ENCODE measurements at places on chromosomes 5 and 9.

- no peak for DNase-seq
Observed at GRCh38 chr9:84671586-84672521, 2.3 kb downstream of the NTRK2 start.

- DNase-seq, result no peak
Observed at GRCh38 chr5:94376672-94377345, 241.6 kb downstream of the KIAA0825 start.

GRCh38 chr5:149313151-149313841 lies 32.0 kb upstream of the GRPEL2 start:
- DNase-seq, result no peak

- DNase-seq, result no peak
Observed at GRCh38 chr5:129246088-129246487, 151.5 kb downstream of the ISOC1 start.

- peak; percentile 6 for DNase-seq
Observed at GRCh38 chr5:96933764-96934707, 1.8 kb upstream of the LNPEP start.

GRCh38 chr9:128022886-128023285 lies 42.1 kb upstream of the EEIG1 start:
- peak; percentile 26 for DNase-seq

- no peak for DNase-seq
Observed at GRCh38 chr5:142941245-142941644, 171.1 kb downstream of the ARHGAP26 start.

- DNase-seq, result no peak
Observed at GRCh38 chr5:109177227-109177626, 232.5 kb downstream of the PJA2 start.

- DNase-seq, result peak; percentile 71
Observed at GRCh38 chr5:179914032-179914755, 6.5 kb upstream of the TBC1D9B start.

DNA sequence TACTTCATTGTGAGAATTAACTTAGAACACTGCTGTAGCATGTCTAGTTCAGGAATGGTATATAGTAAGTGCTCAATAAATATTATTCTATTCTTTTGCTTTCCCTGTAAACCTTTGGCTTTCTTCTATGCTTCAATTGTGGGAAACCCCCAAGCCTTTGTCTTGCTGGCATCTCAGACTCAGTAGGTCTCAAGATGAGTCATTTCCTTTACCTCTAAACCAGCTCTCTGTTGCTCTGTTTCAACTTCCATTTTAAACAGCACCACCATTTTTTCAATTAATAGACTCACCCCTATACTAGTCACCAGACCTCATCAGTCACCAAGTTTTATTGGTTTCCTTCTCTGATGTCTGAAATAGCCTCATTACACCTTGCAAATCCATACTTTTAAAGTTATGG lies 43.5 kb downstream of the DMAC1 start:
- no peak for DNase-seq

DNA sequence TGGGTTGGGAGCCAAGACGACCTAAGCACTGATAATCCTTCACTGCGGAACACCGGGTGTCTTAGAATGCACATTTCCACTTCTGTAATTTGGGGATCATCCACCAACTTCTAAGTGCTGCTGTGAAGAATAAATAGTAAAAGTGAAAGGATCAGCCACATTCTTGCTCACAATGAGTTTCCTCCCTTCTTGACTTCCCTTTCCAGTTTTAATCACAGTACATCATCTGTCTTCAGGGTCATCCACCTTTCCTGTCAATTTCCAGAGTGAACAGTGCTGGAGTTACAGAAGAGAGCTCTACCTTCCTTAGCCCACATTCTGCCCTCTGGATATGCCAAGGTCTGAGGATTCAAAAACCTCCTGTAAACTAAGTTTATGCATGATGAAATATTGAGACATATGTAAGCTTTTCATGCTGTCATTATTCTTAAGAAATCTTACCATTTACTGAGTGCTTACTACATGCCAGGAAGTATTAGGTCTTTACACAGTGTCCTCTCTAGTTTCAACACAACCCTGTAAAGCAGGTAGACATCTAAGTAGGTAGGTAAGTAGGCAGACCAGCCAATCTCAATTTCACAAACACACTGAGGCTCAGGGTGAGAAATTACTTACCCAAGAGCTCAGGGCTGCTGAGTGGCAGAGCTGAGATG lies 105.2 kb downstream of the CDK5RAP2 start:
- DNase-seq, result no peak

DNA sequence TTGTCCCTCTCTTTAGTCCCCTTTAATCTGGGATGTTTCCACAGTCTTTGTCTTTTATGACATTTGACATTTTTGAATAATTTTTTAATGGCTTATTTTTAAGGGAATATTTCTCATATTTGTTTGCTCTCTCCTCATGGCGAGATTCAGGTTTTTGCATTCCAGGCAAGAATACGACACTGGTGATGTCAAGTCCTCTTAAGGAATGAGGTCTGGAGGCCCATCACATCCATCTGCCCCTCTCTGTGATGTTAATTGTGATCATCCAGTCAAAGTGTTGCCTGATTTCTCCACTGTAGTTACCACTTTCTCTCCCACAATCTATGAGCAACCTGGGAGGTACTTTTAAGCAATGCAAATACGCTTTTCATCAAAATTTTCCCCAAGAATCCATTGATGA lies 193.2 kb downstream of the MAST4 start:
- no peak for DNase-seq

- DNase-seq, result no peak
Observed at GRCh38 chr9:133487331-133487725, 8.4 kb upstream of the SLC2A6 start.

DNA sequence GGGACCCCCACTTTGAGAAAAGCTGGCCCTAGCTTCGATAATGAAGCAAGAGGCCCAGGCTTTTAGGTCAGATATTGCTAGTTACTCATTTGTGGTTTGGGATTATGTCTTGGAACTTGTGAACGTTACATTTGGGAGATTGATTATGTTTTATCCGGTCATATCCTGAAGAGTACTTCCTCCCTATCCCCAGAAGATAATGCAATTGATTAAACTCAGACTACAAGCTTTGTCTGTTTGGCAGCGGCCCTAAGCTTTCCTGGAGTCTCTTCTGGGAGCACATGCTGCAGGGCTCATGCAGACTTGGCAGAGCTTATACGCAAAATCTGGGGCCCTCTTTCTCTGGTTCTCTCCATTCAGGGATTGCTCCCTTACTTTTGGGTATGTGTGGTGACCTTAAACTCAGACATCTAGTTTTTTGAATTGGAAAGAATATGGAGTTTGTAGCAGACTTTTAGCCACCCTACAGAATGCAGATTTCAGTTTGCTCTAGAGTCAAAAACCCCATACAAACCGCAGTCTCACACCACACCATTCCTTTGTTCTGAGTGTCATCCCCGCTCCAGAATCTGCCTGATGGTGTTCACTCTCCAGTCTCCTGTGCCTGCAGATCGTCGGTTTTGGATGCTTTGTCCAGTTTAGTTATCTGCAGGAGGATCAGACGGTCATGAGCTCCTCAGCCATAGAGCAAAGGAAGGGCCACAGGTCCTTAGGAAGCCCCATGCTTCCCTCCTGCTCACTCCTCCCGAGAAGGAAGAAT lies 449.5 kb upstream of the TRPC7 start:
- no peak for DNase-seq

GRCh38 chr5:165477546-165477945 lies 1972.1 kb downstream of the MAT2B start:
- no peak for DNase-seq

GRCh38 chr9:129368444-129368978 lies 190.4 kb upstream of the IER5L start:
- no peak for DNase-seq

DNA sequence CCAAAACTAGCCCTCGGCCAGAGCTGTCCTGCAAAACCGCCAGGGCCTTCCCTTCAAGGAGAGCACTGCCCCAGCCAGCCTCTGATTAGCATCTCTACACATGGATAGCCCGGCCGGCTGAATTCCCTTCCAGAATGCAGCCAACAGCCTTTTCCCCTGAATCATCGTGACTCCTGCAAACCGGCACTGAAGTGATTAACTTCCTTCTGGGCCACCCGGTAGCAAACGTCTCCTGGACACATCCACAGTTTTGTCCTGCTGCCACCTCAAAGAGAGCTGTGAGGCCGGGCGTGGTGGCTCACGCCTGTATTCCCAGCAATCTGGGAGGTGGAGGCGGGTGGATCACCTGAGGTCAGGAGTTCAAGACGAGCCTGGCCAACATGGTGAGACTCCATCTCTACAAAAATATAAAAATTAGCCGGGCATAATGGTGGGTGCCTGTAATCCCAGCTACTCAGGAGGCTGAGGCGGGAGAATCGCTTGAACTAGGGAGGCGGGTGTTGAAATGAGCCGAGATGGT lies 21.1 kb upstream of the EEIG1 start:
- peak; percentile 78 for DNase-seq

DNA sequence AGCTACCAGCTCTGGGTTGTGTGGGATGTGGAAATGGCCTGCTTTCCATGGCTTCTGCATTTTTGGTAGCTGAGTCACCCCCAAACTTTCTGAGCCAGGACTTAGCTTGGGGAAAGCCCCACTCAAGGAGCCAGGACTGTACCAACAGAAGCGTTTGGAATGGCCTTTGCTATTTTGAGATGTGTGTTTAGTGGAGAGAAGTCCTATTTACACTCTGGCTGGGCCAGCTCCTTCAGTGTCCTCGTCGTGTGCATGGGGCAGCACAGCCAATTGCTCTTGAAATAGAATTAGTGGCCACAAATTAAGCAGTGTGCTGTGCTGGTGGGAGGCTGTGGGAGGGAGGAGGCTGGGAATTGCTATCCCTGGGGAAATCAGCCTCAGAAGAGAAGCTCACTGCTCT lies 51.6 kb downstream of the ENTREP1 start:
- no peak for DNase-seq

GRCh38 chr5:12662545-12663314 lies 758.5 kb upstream of the CTNND2 start:
- no peak for DNase-seq

GRCh38 chr9:112354081-112354743 lies 20.8 kb upstream of the PTBP3 start:
- no peak for DNase-seq

- no peak for DNase-seq
Observed at GRCh38 chr9:117787746-117788145, 83.5 kb downstream of the TLR4 start.

DNA sequence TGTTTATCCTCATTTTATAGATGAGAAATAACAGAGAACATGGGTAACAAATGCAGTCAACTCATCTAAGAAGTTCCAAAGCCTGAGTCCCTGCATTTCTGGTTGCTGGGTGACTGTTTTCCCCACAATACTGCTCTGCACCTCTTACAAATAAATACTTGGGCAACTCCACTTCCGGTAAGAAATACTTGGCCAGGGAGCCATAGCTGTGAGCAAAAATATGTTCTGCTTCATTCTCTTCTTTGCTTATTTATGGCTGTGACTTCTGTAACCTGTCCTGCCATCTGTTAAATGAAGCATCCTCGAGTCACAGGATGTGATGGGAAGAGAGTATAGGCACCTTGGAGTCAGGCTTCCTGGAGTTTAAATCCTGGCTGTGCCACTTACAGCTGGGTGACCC lies 49.9 kb downstream of the GDNF start:
- no peak for DNase-seq

- DNase-seq, result no peak
Observed at GRCh38 chr5:7857926-7858632, 7.1 kb upstream of the CFAP90 start.

GRCh38 chr9:113808391-113809358 lies 67.4 kb upstream of the ZNF618 start:
- no peak for DNase-seq

- no peak for DNase-seq
Observed at GRCh38 chr5:177374211-177374610, 10.0 kb upstream of the SLC34A1 start.

GRCh38 chr5:126094991-126095390 lies 328.2 kb upstream of the GRAMD2B start:
- DNase-seq, result no peak

DNA sequence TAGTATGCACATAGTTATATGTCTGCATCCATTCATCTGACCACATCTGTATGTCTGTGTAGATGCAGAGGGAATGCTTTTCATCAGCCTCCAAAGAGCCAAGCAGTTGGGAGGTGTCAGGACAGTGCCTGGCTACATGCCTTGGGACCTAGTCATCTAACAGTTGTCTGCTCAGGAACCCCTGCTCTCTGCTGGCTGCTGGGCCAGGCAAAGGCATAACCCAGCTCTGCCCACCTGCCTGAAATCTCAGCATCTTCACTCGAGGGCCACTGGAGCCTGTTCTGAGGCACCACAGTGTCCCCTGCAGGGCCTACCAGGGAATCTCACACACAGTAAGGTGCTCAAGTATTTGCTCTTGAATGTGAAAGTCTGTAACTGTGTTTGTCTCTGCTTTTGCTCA lies 3.7 kb downstream of the C9orf50 start:
- peak; percentile 53 for DNase-seq

DNA sequence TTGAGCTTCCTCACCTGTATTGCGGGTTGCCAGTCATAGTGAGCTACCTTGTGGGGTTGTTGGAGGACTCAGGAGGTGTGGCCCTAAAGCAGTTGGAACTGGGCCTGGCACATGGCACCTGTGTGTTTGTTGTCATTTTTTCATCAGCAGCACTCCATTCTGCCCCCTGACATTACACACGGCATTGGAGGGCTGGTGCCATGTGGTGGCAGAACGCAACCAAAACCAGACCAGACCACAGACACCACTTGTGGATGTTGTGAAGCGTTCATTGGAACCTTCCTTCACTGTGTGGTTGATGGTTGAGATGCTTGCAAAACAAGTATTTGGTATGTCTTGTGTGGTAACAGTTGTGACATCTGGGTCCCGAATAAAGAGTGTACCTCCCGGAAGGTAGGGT lies 113.2 kb upstream of the ERCC6L2 start:
- DNase-seq, result no peak

DNA sequence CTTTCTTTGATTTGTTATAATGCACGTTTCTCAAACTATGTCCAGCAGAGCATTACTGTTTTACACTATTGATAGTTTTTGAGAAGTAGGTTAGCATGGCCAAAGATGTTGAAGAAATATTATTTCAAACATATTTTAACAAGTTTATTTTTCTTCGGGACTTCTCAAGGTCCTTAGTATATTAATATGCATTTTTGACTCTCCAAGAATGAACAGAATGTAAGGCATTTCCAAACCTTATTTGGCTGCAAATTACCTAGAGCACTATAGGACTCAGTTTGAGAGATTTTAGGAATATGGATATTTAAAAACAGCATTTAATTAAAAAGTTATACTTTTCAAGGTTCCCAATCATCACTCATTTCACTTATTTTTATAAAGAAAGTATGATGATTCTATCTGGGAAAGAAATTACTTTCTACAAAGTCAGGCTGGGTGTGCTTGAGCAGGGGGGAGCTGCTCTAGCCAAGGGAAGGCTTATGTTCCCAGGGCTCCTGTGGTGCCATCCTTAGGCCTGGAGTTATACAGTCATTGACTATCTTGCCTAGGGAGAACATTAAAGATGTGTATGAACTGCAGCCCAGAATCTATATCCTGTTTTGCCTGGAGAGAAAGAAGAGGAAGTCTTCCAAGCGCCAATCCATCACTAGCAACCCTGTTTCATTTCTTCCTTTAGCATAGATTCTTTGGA lies 27.6 kb upstream of the NREP start:
- DNase-seq, result no peak
